ENCODE measurements at places on chromosomes 5 and 9.

DNA sequence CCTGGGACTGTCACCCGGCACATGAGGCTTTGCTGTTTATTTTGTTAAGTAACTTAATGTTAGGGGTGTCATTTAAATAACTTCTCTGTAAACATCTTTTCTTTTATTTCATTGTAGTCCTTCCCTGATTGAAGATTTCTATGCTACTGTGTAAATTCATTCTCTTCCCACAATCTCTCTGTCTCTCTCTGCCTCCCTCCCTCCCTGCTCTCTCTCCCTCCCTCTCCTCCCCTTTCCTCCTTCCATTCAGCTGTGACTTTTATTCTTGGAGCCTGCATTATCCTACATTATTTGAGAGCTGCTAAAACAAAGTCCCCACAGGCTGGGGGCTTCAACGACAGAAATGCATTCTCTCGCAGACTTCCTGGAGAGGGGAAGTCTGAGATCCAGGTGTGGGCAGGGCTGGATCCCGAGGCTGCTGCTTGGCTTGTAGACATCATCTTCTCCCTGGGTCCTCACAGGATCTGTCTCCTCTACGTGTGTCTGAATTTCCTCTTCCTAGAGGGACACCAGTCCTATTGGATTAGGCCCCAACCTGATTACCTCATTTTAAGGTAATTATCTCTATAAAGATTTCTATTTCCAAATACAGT lies 18.4 kb downstream of the UBE2QL1 start:
- no peak for DNase-seq

DNA sequence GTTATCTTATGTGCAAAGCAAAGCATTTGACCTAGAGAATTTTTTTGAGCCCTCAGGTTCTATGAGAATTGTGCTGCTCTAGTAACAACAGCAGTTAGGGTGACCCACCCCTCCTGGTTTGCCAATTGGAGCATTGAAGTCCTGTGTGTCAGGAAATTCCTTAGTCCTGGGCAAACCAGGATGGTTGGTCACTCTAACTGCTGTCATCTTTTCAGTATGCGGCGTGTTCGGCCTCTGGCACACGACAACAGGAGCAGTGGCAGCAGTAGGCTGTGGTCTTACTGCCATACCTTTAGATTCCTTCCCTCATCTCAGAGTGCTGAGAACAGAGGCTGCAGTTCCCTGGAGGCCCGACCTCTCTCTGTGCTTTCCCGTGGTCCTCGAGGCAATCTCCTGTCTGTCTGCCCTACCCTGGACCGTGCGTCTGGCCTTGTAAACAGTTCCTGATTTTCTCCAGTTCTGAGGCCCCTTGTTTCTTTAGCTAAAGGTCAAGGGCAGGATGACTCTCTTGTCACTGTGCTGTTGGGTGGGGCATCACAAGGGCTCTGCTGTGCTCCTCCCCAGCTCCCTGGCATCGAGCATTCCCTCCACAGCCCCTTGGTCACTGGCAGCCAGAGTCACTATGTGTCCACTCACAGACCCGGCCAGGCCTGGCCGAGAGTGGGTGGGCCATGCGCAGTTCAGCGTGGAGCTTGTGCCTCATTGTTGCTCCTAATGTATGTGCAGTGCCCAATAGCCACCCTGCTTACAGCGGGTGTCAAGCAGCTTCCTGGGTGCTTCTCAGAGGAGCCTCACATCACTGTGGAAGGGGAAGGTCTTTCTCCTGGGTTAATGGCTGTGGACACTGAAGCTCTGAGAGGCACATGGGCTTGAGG lies 18.5 kb upstream of the COL15A1 start:
- DNase-seq, result no peak

GRCh38 chr5:57871496-57871895 lies 388.9 kb upstream of the ACTBL2 start:
- no peak for DNase-seq

DNA sequence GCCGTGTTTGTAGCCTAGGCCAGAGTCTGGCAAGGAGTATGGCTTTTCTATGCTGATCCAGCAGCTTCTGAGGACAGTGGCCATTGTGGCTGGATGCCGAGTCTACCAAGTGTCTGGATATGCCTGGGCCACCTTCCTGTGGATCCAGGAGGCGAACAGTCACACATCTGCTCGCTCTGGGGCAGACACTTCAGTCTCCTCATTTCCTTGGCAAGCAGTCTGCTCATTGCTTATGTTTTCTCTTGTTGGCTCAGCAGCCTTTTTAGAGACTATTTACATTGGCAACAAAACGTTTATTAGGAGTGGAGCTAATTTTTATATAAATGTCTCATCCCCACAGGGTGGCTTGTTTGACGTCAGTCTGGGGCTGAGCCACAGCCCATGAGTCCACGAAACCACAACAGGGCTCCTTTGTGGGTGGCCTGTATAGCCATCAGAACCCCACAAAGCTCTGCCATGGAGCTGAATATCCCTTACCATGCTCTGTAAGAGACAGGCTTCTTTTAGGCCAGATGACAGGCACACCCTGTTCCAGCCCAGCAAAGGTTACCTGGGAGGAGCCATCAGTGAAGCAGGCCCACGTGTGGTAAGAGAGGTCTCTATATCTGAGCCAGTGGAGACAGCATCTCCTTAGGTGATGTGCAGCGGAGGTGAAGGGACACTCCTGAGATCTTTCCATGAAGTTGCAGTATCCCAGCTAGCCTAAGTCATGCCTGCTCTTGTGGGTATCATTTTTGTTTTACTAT lies 221.7 kb downstream of the DIRAS2 start:
- no peak for DNase-seq

DNA sequence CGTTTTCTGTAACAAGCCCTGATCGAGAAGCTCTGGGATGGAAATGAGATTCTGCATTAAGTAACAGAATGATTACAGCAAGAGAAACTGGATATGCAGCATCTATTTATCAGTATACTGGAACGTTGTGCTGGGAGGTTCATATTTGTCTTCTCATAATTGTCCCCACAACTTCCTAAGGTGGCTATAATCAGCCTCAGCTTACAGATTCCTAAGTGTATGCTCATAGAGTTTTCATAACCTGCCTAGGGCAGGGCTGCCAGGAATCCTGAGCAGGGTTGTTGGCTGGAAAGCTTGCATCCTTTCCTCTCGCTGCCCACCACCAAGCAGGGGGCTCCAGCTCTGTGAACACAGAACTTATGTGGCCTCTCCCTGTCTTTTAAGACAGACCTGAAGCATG lies 70.2 kb downstream of the FNBP1 start:
- no peak for DNase-seq

- no peak for DNase-seq
Measured at GRCh38 chr5:6261256-6261655, 117.1 kb downstream of the MED10 start.

- no peak for DNase-seq
Measured at GRCh38 chr5:177356746-177357145, 978 bp upstream of the RGS14 start.

GRCh38 chr9:95425910-95426551 lies 90.7 kb downstream of the PTCH1 start:
- DNase-seq, result no peak

- DNase-seq, result no peak
Measured at GRCh38 chr5:157359356-157360055, 93.6 kb downstream of the CYFIP2 start.

GRCh38 chr5:80793354-80793753 lies 138.6 kb upstream of the DHFR start:
- DNase-seq, result no peak

DNA sequence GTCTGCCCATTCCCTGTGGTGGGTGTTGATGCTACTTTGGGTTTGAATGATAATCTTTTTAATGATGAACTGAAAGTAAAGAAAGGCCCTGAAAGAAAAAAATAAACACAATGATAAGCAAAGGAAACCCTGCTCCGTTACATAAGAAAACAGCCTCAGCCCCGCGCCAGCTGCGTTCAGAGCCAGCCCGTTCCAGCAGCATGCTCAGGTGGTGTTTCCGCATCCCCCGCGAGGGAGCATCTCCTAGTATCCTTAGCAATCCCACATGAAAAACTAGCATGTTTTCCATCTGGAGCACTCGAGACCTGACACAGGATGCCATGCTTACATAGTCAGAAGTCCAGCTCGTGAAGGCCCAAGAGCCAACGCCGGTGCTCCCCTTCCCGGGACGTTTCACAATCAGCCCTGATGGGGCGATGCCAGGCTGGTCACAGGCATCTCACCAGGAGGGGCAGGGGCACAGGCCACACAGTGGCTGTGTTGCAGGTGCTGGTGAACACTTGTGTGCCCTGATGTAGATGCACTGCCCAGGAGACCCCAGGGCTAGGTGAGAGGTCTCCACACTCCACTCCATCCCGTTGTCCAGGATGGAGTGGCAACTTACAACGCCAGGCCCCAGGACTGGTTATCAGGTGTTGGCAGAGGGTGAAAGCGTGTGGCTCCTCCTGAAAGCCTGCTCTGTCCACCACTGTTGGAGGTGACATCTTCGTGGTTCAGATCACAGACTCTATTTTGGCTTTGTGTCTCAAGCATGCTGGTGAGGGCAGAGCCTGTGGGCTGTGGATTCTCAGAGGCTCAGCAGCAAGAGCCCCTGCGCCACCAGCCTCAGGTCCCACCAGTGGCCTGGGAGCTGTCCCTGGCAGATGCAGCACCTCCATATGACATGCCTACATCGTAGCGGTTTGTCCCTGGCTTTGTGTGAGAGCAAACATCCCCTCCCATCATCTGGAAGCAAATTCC lies 246.8 kb upstream of the IRX1 start:
- DNase-seq, result no peak

- DNase-seq, result no peak
Measured at GRCh38 chr5:174556756-174557155, 167.6 kb upstream of the MSX2 start.

DNA sequence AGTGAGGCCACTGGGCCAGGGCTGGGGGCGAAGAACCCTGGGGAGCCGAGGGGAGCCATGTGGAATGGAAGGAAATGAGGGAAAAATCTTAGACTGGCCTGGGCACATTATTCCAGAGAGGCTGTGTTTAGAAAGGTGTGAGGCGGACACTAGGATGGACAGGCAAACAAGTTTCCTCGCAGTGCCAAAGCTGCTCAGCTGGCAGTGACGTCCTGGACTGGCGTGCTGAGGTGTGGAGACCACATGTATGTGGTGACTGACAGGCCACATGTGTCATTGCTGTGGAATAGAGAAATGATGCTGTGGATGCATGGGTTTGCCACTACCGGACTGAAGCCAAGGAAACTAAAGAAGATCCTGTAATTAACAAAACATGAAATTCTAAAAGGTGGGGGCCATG lies 42.6 kb downstream of the RASEF start:
- DNase-seq, result no peak

- no peak for DNase-seq
Measured at GRCh38 chr9:36941441-36941840, 92.6 kb downstream of the PAX5 start.

- DNase-seq, result no peak
Measured at GRCh38 chr5:55708732-55709131, 3.4 kb downstream of the SLC38A9 start.
